ENCODE measurements at places on chromosomes 1 and 21.

DNA sequence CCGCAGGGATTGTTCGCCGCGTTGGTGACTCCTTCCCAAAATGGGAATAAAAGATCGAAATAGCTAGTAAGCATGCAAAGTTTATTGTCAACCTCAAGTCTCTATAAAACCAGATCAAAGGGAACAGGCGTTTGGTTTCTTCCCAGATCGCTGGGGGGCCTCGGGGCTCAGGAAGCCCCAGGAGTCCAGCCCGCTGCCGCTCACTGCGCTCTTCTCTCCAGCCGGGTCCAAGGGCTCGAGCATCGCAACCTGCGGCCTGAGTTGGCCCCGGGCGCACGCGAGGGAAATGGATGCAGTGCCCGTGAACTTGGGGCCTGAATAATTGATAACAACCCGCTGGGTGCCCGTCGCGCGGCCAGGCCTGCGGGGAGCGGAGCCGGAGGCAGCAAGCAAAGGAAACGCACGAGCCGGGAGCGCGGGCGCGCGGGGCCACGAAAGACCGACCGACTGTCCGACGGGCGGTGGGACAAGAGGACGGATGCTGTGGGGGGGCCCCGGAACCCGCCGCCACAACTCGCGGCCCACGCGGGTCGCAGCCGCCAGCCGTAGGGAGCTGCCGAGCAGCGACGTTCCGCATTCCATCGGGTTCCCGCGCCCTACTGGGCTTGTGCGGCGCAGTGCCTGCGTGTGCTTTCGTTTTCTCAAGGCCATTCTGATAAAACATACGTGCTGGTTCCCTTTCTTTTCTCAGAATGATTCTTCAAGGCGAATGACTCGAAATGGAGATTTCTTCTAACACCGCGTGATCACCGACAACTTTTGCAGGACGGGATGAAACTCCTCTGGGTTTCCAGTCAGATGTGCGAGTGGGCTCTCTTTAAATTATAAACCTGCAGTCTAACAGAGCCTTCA is 14.0 kb upstream of the ALX3 start:
- DNase-seq, result no peak

GRCh38 chr1:45430490-45430889 is 60.5 kb downstream of the TESK2 start:
- no peak for DNase-seq

- DNase-seq, result no peak
These were observed 83.3 kb downstream of the ABCA4 start for GRCh38 chr1:94037392-94038229.

- no peak for DNase-seq
These were observed 155.6 kb downstream of the GALNT2 start for GRCh38 chr1:230222678-230223077.

DNA sequence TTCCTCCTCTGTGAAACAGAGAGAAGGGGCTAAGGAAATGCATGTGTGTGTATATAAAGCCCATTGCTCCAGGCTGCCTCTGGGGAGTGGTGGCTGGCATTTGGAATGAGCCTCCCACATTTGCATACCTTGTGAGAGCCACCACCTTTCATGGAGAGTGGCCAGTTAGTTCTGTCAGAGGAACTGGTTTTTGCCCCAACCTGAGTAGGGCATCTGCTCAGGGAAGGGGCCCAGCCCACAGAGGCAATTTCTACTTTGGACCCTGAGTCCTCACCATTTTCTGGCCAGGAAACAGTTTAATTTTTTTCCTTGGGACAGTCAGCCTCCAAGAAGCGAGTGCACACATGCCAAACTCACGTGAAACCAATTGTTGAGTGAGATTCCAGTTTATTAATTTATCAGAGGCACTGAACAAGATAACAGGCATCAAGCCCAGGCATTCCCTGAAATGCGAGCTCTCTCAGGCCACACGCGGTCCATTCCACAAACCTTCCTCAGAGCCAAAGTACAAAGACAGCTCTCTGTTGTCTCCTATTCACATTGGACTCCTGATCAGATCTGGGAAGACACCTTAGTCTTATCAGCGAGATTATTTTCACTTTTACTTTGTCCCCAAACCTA is 1.0 kb upstream of the SLC6A9 start:
- DNase-seq, result no peak

- DNase-seq, result no peak
These were observed 2.2 kb downstream of the PYGO2 start for GRCh38 chr1:154959426-154959780.

GRCh38 chr1:3780901-3781300 is 8.4 kb downstream of the SMIM1 start:
- DNase-seq, result no peak

DNA sequence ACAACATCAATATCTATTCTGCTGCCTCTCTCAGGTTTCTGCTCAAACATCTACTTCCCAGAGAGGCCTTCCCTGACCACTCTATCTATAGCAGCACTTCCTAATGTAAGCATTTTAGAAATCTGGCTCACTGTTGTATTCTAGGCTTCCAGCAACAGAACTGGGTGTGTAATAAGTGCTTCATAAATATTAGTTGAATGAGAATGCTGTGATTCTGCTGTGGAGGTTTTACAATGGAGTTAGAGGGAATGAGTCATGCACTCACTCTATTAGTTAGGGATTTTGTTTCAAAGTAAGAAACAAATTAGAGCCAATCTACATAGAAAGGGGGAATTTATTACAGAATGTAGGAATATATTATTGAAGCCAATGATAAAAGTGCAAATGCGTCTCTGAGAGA is 38.6 kb upstream of the SLC35F3 start:
- no peak for DNase-seq

- DNase-seq, result no peak
These were observed 119.2 kb downstream of the SYF2 start for GRCh38 chr1:25113086-25113485.

DNA sequence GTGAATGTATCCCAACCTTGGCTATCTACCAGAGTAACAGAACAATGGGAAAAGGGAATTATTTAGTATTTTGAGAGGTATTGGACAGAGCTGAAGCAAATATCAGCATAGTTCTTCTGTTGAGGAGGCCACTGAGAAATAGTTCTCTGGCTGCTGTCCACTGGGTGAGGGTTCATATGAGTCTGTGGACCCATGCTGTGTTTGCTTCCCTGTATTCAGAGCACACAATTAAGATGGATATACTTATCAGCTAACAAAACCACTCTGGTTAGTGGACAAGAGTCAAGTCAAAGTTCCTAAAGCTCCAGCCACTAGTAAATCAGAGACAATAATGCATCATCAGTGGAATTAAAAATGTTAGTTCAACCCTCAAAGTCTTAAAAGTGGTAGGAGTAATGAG is 66.1 kb downstream of the RGS18 start:
- DNase-seq, result no peak

DNA sequence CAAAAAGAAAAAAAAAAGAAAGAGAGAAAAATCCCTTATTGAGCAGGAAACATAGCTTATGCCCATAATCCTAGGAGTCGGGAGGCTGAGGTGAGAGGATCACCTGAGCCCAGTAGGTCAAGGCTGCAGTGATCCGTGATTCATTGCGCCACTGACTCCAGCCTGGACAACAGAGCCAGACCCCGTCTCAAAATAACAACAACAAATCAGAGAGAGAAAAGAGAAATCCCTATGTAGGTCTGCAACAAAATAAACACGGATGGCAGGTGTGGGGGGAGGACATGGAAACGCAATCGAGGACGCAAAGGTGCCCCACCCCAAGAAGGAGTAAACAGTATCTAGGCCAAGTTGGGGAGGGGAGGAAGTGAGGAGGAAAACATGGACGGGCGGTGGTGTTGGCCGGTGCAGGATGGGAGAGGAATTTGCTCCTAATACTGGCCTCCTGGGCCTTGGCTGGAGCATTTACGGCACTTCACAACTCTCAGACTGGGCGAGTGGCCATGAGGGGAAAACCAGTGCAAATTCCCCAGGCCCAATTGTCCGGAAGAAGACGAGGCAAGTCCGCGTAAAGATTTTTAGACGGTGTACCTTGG is 609 bp upstream of the CHTOP start:
- DNase-seq, result no peak

DNA sequence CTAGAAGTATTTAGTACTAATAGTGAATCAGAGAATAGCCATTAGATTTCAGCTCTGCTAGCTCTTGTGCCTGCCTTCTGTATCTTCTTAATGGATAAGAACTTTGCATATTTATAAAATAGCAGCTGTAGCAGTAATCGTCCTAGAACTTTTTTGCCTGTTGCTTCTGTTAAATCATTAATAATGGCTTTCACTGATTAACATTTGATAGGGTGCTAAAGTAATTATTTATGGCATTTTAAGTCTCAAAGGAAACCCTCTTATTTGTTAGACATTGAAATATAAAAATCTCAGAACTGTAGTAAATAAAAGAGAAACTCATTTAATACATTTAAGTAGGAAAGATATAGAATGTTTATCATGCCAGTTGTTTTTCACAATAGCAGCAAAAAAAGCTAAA is 27.0 kb downstream of the SPEN start:
- no peak for DNase-seq

DNA sequence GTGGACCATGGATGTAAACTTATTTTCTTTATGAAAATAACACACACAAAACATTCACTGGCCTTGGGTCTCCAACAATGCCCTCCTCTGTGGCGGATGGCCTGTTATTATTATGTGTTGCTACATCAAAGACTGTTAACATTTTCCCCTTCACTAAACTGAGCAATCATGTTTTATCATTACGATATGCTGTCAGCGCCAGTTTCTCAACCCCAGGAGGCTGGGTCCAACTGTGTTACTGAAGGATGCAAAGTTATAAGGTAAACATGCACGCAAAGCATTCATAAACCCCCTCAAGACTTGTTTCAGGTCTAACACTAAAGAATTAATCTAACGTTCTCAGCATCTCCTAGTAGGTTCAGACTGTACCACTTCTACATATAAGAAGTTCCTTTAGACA is 6.0 kb upstream of the DUSP10 start:
- DNase-seq, result no peak

- DNase-seq, result no peak
These were observed 205.4 kb downstream of the NFIA start for GRCh38 chr1:61287734-61288133.

DNA sequence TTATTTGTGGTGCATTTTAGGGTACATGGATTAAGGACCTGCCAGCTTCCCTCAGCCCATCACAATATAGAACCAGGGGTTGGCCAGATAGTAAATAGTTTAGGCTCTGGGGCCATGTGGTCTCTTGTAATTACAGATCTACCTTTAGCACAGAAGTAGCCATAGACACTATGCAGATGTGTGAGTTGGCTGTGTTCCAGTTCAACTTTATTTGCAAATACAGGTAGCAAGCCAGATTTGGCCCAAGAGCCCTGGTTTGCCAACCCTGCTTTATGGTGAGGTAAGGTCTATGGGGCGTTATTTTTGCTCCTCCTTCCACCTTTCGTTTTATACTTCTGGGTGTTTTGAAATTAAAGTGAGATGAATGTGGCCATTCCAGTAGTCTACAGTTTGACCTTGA is 48.7 kb downstream of the MRPS6 start:
- DNase-seq, result no peak

GRCh38 chr1:78996791-78997190 is 9.7 kb downstream of the ADGRL4 start:
- DNase-seq, result no peak

DNA sequence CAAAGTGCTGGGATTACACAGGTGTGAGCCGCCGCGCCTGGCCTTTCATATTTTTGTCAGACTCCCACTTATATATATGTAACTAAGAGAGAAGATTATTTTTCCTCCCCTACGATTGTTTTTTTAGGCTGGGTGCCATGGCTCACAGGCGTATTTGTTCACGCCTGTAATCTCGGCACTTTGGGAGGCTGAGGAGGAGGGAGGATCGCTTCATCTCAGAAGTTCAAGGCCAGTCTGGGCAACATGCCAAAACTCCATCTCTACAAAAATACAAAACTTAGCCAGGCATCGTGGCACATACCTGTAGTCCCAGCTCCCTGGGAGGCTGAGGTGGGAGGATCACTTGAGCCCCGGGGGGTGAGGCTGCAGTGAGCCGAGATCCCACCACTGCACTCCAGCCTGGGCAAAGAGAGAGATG is 23.9 kb upstream of the ITLN2 start:
- no peak for DNase-seq

Data from progenitor cell of endocrine pancreas (in vitro differentiated cells).